ENCODE measurements at places on chromosomes 1 and 21.

- DNase-seq, result no peak
Measured at GRCh38 chr1:169570172-169570574, 16.1 kb downstream of the F5 start.

GRCh38 chr1:234386122-234386521 is 12.9 kb downstream of the COA6 start:
- DNase-seq, result no peak

GRCh38 chr1:9145021-9145668 is 16.2 kb upstream of the GPR157 start:
- no peak for DNase-seq

DNA sequence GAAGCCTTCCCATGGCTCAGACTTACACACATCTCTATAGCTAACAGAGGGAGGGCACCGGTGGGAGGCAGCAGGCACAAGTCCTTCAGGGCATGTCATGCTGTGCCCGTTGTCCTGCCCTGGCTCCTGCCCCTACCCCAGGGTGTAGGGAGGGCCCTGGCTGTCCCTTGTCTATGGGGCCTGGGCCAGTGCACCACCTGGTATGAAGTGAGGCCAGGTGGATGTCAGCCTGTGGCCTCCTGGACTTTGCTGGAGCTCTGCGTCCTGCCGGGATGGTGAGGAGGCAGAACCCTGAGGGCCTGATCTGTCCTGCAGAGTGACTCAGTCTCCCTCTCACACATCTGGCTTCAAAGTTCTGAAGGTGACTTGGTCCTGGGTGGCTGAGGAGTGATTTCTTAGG is 47.3 kb upstream of the GPR37L1 start:
- DNase-seq, result no peak

DNA sequence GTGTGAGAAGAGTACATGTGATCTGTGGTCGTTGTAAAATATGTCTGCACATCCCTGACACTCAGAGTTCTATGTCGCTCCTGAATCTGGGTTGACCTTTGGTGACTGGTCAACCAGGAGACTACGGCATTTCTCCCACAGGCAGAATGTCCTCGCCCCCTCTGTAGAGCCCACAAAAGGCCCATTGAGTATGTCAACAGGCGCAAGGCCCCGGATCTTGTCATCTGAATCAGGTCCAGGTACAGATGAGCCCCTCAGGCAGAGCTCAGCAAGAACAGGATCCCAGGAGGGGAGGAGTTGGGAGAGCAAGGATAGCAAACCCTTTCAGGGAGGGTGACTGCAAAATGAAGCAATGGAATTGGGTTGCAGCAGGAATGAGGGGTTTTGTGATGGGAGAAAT is 126.5 kb downstream of the MATN1 start:
- DNase-seq, result no peak

Data from COLO829 (cell line).